ENCODE measurements at places on chromosomes 4 and X.

- DNase-seq = no peak
These were observed 57.5 kb upstream of the GIMD1 start for GRCh38 chr4:106426069-106426468.

DNA sequence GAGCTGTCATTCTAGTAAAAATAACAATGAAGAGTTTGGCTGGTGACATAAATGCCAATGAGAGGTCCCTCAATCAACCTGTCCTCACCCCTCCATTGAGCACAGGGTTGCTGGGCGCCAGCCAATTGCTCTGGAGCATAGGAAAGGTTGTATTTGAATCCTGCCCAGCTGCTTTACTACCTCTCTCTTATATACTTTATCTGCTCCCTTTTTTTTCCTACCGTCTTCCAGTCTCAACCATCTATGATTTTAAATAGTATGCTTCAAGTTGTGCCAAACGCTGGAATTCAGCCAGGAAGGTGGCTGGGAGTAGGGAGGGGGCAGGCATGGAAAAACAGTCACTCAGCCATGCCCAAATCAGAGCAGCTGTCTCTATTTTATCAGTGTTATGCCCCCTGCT, 153.8 kb downstream of the NR3C2 start:
- DNase-seq = no peak

GRCh38 chrX:49186125-49187027, at the start of gene PRICKLE3:
Gene PRICKLE3, minus strand, starts transcription at chrX:49186373. Its CDS starts 76 bp downstream, at chrX:49186297.
- DNase-seq = no peak

GRCh38 chr4:71446479-71447081, 107.8 kb downstream of the SLC4A4 start:
- no peak for DNase-seq

GRCh38 chr4:29390921-29391320, 1329.2 kb upstream of the PCDH7 start:
- no peak for DNase-seq

DNA sequence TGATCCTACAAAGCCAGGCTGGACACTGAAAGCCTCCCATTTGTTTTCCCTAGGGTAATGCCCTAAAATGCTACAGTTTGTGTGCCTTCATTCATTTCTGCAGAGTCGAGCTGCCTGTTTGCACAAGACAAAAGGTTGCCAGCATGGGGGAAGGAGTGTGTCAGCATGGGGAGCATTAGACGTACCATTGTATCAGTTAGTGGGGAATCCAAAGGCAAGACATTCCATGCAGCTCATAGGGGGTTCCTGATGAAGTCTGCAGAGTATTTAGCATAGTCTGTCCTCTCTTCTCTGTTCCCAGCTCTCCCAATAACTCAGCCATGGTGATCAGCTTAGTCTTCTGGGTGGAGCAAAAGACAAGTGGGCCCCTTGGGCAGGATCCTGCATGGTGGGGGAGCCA, 276.9 kb upstream of the PCDH7 start:
- DNase-seq = no peak

DNA sequence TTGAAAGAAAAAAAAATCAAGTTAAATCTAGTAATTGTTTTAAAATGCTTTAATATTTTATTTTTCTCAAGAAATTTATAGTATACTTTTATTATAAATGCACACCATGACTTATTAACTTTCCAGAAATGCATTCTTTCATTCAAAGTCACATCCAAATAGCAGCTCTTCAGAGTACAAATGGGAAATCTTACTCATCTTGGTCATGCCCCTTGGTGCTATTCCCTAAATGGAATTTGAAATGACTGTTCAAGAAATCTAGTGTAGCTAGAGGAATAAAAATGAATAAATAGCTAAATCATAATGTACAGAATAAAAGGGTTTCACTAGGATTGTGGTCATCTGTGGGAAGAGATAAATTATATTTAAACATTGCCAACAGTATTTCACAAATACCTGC, 1139.7 kb downstream of the PCDH18 start:
- DNase-seq = no peak

DNA sequence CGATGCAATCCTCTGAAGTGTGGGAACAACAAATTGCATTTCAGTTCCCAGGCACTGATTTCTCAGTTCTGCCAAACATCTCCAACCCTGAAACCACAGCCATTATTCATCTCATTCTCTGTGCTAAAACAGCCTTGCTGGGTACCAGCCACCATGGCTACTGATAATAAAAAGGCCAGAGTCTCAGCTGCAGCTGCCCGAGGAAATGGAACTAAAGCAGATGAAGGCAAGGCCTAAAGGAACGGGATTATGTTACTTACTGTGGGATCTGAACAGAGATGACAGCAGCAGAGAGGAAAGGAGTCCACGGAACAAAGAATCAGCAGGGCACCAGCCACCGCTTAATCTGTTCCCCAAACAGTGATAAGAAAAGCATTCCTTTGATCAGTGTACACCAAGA, 155.7 kb downstream of the PAPSS1 start:
- no peak for DNase-seq

DNA sequence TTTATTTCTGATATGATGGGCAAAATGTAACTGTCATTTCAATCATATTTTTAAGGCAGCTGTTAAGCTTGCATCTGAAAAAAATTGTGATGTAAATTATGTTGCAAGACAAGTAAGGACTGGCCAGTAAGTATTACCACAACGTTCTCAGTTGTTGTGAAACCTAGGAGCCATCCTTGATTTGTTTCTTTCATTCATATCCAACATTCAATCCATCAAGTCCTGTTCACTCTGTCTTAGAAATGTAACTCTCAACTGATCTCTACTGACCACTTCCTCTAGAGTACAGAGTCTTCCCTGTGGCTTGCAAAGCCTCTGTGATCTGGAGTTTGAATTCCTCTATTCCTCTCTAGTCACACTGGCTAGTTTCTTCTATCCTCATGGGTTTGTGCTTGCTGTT, 161.4 kb upstream of the MAD2L1 start:
- no peak for DNase-seq

Measured in cortex of kidney (tissue), 1 donor.